DMS79 (cell line): ENCODE measurements at places on chromosomes 16 and 17.

GRCh38 chr17:17792551-17793377 lies 44.0 kb downstream of the SREBF1 start:
- no peak for DNase-seq

GRCh38 chr17:50353600-50354195 lies 7.8 kb downstream of the XYLT2 start:
- DNase-seq: no peak

GRCh38 chr16:74192281-74192797 lies 104.3 kb upstream of the PSMD7 start:
- no peak for DNase-seq

DNA sequence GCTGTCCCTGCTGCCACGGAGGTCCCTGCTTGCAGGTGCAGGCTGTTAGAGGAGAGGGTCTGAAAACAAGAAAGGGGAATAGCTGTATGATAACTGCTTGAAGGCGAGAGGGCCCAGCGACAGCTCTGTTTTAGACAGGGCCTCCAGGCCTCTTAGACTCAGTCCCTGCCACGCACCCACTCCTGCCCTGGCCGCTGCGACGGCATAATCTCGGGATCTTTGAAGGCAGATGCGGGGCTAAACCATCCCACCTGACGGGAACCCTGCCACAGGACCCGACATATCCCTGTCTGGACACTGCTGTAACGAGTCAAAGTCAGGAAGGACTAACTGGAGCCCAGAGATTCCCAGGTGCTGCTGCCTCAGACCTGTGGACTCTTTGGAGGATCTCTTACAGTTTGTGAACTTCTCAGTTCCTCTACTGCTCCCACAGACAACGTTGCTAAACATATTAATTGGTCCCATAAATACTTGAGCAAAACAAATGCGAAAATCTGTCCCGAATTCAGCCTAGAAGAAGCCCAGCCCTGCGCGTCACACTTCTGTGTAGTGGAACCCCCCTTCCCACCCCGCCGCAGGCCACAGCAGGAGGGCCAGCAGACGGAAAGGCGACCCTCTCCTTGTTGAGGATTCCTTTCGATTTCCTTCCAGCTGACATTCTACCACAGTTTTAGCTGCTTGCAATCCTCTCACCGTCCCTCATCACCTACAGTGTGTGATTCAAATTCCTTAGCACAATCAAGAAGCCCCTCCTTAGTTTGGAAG lies 998 bp upstream of the TMEM11 start:
- DNase-seq: no peak

GRCh38 chr17:27892542-27892865 lies 661 bp downstream of the LYRM9 start:
- DNase-seq: no peak

GRCh38 chr17:28573040-28573380 lies 1.7 kb upstream of the PIGS start:
- DNase-seq: no peak

- no peak for DNase-seq
These were observed 22.1 kb downstream of the CYB561 start for GRCh38 chr17:63423963-63424362.

DNA sequence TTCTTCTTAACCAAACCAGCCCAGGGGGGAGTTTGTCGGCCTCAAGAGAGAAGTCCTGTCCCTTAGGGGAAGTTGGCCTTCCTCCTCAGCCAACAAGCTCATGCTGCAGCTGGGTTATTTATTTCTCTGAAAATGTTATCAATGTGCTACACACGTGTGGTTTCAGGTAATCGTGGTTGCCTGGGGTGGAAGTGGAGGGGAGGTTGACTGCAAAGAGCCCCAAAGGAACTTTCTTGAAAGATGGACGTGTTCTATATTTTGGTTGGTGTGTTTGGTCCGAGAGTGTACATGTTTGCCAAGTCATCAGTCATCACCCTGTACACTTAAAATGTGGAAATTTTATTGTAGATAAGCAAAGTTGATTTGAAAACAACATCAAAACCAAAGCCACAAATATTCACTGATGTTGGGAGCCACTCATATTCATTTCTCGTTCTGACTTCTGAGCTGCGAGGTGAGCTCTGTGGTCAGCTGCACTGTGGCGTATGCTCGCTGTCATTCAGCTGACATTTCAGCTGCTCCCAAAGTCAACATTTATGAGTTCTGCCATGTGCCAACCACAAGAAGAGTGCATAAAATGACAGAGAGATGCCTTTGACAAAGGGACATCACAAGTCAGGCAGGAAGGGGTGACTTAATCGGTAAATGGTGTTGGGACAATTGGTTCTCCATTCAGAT lies 26.5 kb upstream of the ADGRG1 start:
- DNase-seq: no peak

GRCh38 chr16:58399718-58400633 lies 7.7 kb downstream of the GINS3 start:
- no peak for DNase-seq

DNA sequence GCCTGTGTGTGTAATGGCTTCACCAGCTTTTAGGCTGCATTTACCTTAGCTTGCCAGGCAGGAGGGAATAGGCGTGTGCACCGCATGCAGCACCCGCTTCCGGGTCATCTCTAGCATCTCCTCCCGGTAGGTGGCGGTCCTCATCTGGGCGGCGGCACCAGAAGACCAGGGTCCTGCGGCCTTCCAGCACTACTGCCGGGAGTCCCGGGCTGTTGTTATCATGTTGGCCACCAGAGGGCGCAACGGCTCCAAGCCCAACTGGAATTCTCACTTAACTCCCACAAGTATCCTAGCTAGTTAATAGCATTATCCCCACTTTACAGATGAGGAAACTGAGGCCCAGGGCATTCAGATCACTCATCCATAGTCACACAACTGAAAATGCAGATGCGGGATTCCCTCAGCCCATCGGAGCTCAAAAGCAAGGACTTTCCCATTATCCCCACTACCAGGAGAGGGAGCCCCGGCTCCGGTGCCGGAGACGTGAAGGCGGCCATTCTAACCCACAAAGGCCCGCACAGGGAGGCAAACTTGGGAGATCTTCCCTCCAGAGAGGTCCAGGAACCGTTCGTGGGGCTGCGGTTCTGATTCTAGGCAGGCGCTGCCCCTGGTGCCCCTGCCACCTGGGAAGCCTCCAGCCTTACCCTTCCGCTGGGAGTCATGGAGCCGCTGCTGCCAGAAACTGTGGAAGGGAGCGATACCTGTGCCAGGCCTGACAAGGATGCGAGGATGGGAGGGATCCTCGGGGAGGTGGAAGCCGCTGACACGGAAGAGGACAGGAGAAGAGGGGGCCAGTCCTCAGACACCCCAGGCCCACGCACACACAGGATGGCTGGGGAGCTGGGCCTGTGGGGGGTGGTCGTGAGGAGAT lies 23.9 kb downstream of the LGALS9 start:
- peak; percentile 3 for DNase-seq

DNA sequence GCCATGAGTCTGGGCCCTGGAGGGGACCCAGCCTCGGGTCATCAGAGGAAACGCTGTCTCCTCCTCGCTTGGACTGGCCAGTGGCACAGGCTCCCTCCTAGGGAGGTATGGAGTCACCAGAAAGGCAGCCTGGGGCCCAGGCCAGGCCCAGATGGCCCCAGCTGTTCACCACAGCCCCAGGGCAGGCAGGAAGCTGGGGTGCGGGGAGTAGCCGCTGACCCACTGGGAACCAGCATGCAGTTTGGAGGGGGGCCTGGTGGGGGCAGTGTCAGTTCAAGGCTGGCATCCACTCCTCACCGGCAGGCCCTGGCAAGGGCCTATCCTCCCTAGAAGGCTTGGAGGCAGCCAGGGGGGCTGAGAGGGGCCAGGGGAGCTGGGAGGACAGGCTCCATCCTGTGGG lies 48.8 kb downstream of the SDK2 start:
- no peak for DNase-seq

DNA sequence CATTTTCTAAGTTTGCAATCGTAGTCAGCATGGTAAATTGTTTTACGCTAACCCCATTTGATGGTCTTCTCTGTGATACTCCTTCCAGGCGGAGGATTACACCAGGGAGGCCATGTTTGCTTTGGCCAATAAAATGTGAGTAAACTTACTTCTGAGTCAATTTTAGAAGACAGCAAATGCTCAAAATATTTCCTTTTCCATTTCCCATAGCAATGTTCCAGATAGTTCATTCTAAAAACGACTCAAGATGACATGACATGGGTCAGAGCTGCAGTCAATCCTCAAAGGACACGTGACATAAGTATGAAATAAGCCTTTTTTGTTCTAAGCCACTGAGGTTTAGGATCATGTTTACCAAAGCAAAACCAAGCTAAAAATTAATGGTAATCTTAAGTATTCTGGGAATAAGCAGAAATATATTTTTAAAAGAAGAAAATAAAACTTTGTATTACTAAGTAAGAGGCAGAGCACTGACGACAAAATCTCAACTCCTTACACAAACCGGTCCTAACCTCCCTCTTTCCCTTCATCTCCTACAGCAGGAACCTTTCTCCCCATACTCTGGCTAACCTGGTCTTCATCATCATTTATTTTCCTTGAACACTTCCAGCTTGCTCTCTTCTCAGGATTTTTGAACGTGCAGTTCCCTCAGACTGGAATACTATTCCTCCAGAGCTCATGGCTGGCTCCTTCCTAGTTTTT lies 266.2 kb downstream of the CEP112 start:
- no peak for DNase-seq

- no peak for DNase-seq
These were observed 137.4 kb upstream of the TMEM97 start for GRCh38 chr17:28181568-28181967.

DNA sequence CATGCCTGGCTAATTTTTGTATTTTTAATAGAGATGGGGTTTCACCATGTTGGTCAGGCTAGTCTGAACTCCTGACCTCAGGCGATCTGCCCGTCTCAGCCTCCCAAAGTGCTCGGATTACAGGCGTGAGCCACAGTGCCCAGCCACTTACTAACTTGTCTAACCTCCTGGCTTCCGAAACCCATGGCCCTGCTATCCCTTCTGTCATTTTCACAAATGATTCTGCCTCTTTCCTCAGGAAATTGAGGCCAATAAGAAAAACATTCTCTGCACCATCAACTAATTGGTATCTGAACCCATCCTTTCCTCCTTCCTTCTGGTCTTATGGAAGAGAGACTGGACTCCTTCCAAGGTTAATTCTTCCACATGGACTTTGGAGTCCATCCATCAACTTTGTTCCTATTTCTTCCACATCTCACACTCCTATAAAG lies 27.9 kb upstream of the TNRC6A start:
- DNase-seq: no peak

GRCh38 chr17:10737736-10738135 lies 7.9 kb upstream of the TMEM220 start:
- DNase-seq: no peak

- no peak for DNase-seq
These were observed 158.9 kb downstream of the TRIM37 start for GRCh38 chr17:58947824-58948223.
